ENCODE measurements at places on chromosomes 1 and 21.

GRCh38 chr1:6065093-6065858 is 19.6 kb downstream of the KCNAB2 start:
- no peak for DNase-seq

DNA sequence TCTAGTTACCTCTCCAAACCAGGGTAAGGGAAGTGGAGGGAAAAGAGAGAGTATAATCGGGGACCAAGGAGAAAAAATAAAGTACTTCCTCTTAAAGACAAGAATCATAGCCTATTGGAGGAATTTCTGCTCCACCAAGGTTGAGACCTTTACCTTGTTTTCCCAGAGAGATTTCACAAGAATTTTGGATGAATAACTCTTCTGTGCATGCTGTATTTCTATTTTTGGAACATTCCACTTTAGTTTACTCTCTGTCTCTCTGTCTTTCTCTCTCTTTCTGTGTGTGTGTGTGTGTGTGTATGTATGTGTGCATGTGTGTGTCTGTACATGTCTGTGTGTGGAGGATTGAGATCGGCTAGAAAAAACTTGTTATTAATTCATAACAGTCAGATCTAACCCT is 318.4 kb upstream of the RGS18 start:
- DNase-seq = no peak

DNA sequence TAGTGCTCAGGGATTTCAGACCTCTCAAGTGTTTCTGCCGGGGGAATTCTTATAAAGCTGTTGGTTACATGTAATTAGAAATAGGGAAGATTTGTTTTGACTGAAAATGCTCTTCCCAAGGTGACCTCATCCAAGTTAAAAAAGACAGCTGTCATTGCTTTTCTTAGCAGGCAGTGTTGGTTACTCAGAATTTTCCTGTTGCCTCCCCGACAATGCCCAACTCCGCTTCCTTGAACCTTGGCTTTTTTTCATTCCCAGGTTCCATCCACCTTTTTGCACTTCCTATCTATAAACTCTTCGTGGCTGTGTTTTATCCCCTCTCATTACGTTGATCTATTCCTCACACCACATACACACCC is 825 bp upstream of the DPH5 start:
- DNase-seq = no peak

GRCh38 chr1:85463731-85464496 is 1.0 kb downstream of the DDAH1 start:
- no peak for DNase-seq

GRCh38 chr1:23177438-23178380 is 9.1 kb upstream of the LUZP1 start:
- peak; percentile 61 for DNase-seq

DNA sequence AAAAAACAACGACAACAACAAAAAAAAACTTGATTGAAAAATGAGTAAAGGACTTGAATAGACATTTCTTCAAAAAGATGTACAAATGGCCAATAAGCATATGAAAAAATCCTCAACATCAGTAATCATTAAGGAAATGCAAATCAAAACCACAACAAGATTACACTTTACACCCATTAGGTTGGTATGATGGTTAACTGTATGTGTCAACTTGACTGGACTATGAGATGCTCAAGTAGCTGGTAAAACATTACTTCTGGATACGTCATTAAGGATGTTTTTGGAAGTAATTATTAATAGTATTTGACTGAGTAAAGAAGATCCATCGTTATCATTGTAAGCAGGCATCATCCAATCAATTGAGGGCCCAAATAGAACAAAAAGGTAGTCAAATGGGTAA is 34.9 kb upstream of the LYPLAL1 start:
- DNase-seq = no peak

GRCh38 chr1:183879494-183879893 is 74.6 kb downstream of the RGL1 start:
- DNase-seq = no peak

GRCh38 chr1:192628396-192629057 is 7.4 kb upstream of the RGS13 start:
- DNase-seq = no peak

- DNase-seq = peak; percentile 77
Measured at GRCh38 chr1:109370712-109371340, 26.9 kb downstream of the SORT1 start.
